ENCODE measurements at places on chromosomes 12 and 14.
A peak's percentile ranks its signal among the peaks of the same experiment; 100 is the strongest.

- DNase-seq = peak; percentile 64
Observed at GRCh38 chr12:27779920-27780611, at the start of the genes KLHL42 and MANSC4. Gene KLHL42, plus strand, starts transcription at chr12:27780233. Its CDS starts 98 bp downstream, at chr12:27780331. Gene MANSC4, minus strand, starts transcription at chr12:27780236. Its CDS starts 8,960 bp downstream, at chr12:27771276.

GRCh38 chr12:8950702-8951478, 1.4 kb upstream of the M6PR start:
- DNase-seq = peak; percentile 59

DNA sequence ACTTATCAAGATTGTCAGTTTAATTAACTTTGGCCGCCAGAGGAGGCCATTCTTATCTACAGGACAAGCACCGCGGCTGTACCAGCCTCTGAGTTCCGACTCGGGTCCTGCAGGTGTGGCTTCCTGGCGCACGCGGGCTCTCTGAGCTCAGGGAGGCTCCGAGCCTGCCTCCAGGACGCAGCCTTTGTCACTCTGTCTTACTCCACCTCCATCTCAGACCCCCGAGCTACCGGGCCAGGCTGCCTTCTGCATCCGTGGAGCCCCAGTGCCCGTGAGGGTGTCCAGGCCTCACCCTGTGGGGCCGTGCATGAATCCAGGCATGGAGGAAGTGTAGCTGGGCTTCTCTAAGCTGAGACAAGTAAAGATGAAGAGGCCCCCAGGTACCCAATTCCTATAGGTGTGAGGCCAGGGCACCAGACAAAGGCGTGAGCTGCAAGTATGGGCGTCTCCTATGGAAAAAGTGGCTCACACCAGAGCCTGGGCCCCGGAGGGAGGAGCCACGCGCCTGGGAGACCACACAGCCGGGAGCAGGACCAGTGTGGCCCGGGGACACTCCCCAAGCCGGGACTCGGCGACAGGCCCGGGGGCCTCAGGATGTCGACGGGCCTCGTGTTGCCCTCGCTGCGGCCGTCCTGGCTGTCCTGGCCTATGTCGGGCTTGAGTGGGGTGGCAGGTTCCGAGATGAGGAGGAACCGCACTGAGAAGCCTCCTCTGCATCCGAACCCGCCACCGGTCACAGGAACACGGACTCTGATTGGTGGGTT, 42.8 kb downstream of the NOC4L start:
- DNase-seq = peak; percentile 13

DNA sequence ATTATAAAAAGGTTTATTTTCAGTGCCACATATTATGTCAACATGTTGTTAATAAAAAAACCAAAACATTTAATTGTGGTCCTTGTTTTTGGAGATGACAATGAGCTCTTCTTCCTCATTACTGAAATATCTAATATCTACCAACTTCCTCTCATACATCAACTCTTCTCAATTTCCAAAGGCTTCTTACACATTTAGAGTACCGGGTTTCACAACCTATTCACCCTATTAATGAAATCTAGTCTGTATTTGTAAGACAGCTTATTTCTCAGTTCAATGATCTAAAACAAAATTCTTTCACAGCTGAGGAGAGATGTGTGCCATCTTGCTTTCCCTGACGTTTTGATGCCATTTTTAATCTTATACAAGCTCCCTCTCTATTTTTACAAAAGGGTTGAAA, 14.5 kb downstream of the NRDE2 start:
- no peak for DNase-seq

DNA sequence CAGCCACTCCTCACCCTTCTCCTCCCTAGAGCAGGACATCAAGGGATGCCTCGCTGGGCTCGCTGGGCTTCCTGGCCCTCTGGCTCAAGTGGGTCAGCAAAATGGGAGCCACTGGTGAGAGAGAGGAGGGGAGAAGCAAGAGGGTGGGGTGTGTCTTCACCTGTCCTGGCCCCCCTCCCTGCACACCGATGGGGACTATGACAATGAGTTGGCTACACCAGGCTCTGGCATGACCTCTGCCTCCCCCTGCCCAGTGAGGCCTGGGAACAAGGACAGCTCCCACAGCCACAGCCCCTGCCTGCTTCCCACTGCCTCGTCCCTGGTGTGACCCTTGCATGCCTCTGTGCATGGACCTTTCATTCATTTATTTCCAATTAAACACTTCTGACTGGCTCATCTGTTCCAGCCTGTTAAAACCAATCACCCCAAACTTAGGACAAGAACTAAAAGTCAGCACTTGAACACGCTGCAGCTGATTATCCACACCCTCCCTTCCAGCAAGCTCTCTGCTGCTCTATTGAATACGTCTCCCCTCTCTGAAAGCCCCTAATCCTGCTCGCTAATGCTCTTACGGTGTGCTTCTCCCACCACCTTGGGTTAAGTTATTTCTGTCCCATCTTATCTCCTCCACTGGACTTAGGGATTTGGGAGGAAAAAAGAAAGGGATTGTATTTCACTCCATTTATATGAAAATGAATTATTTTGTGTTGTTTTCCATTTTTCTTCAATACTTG, 5.8 kb upstream of the PPP2R5C start:
- DNase-seq = no peak

- no peak for DNase-seq
Observed at GRCh38 chr12:13377698-13378097, 181.2 kb downstream of the EMP1 start.

DNA sequence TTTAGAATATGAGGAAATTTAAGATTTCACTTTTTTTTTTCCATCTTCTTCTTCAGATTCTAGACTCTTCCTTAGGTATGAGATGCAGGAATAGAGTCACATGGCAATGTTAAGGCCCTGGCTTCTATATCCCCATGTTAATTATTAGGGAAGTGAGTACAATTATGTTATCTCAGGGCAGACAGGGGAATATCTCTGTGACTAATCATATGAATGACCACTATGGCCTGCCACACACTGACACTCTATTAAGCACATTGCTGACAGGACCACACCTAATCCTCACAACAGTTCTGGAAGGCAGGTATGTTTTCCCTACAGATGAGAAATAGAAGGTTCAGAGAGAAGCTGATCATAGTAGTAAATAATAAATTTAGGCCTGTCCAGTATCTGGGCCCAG, 69.4 kb upstream of the PTPRQ start:
- DNase-seq = no peak

DNA sequence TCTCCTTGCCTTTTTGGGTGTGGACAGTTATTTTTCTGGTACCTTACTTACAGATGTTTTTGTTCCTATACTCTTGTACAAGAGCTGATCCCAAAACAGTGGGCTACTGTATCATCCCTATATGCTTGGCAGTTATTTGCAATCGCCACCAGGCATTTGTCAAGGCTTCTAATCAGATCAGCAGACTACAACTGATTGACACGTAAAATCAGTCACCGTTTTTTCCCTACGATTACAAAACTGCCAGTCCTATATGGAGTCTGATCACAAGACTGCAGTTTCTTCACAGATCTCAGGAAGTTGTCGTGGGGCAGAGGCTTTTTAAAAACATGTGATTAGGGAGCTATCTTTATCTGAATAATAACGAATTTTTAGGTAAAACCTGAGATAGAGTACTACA, 1.3 kb downstream of the LYSET start:
- no peak for DNase-seq

- DNase-seq = no peak
Observed at GRCh38 chr14:80634106-80634758, 307.3 kb downstream of the CEP128 start.

GRCh38 chr14:84749191-84749955, 780.6 kb upstream of the FLRT2 start:
- no peak for DNase-seq

- peak; percentile 29 for DNase-seq
Observed at GRCh38 chr12:79935624-79936345, 888 bp upstream of the PPP1R12A start.

DNA sequence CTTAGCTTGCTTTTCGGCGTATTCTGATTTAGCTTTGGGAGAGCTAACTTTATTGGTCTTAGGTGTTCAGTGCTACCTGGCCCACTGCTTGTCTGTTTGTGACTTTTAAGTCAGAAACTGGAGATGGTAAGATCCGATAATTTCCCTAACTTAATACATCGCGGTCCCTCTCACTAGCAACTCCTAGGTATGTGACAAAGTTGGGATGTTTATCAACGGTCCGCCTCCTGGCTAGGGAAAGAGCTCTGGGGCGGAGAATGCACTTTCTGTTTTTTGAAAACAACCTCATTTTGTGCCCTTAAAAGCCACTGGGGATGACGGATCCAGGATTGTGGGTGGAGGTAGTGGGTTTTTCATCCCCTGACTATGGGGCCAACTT, 1.2 kb downstream of the CDKN1B start:
- DNase-seq = no peak

DNA sequence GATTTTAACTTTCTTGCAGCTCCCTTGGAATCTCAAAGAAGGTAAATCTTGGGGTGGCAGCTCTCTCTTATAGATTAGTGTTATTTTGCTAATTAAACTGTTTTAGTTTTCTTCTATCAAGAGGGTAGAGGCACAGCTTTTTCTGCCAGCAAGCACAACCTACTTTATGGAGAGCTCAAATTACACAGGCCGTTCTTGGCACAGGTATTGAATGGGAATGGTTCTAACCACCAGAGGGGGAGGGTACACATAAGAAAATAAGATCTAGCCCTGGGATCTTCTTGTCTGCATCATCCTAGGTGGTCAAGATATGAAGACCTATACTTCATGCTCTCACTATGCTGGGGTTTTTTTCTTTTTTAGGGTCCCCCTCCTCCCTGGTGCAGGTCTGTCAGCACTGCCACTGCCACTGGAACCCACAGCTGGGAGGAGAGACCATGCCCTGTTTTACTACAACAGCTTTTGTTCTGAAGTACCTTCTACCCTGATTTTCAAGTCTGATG, 48.6 kb upstream of the STAC3 start:
- DNase-seq = no peak

DNA sequence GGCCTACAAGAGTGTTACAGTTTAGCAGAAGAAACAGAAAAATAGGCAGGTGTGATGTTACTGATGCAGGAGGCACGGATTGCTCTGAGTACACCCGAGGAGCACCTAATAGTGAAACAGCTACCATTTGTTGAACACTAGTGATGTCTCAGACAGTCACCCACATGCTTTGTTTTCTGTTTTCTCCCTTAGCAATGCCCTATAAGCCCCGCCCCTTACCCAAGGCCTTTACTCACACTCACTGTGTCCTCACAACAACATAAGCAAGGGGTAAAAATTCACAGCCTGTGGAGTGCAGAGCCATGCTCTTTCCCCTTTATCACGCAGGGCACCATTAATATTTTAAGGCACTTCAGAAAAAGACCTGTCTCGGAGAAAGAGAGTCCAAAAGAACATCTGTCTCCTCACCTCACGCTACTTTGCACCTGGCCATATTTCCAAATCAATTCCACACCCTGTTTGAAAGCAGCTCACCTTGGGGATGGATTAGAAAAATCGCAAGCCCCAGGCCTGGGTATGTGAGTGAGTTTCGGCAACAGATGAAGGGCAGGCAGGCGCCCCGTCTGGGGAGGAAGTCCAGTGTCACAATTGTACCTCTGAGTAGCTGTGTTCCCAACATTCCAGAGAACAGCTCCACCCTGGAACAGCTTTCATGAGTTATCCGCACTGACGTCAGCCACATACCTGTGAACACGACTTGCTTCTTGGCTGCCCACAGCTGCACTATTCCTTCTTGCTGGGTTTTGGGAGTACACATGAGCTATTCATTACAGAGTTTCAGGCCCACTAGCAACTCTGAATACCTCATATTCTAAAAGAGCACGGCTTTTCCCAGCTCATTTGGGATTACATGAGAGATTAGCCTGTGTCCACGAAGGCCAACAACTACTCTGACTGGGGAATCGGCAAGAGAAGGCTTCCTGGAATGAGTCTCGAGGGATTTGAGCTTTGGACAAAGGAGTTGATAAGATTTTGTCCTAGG, 26.0 kb downstream of the MAPK1IP1L start:
- peak; percentile 60 for DNase-seq

DNA sequence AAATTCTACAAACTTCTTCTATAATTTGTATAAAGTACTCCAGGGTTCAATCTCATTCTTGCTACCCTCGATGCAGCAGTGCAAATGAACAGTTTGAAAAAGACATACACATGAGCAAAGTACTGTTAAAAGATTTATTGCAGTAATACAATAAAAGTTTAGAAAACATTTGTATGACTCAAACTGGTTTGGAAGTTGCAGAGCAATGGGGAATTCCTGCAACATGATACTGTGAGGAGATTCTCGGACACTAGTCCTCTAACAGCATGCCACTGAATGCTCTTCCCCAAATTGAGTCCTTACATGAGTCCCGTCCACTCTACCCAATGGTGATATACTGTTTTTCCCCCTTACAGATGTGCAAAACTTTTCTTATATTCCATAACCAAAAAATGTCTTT, 45.4 kb downstream of the ATG14 start:
- DNase-seq = no peak

GRCh38 chr12:45598761-45599160, 130.7 kb upstream of the ARID2 start:
- no peak for DNase-seq

DNA sequence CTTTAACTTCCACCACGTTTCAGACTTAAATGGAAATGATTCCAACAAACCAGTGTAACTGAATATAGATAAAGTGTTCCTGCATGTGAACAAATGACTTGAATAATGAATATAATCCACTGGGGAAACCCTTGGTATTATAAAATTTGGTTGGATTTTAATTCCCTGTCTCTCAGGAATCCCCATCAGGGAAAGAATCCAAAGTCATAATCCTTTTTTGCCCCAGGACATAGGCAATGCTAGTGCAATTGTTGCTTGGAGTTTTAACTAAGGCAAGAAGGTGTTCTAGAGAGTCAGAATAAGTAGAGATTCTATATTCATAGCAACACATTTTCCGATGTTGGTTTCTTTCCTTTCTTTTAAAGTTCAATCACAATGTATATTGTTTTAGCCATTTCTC, 1169.4 kb downstream of the GALC start:
- DNase-seq = no peak

DNA sequence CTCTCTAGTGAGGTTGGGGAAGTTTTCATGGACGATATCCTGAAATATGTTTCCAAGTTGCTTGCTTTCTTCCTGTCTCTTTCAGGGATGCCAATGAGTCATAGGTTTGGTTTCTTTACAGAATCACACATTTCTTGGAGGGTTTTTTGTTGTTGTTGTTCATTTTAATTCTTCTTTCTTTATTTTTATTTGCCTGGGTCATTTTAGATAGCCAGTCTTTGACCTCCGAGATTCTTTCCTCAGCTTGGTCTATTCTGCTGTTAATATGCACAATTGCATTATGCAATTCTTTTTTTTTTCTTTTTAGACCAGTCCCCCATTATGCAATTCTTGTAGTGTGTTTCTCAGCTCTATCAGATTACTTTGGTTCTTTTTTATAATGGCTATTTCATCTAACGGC, 338.9 kb downstream of the AEBP2 start:
- DNase-seq = no peak

DNA sequence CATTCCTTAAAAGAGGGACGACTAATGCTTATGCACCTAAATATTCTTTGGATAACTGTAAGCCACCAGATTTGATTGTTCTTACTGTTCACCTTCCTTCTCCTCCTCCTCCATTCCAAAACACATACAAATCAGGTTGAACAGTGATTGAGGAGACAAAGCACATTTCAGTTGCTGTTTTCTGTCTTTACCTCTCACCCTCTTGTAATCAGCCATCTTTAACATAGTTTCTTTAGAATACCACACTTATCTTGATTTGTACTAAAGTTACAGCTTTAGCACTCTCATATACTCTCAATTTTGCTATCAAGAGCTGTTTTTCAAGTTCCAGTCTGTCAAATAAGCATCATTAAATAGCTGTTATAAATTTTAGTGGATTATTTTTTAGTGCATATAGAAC, 338.3 kb upstream of the RGS6 start:
- DNase-seq = no peak

All from CD4-positive, alpha-beta T cell treated with Interleukin-4 for 4 hours (primary cell).